ENCODE measurements at places on chromosomes 4 and X.

DNA sequence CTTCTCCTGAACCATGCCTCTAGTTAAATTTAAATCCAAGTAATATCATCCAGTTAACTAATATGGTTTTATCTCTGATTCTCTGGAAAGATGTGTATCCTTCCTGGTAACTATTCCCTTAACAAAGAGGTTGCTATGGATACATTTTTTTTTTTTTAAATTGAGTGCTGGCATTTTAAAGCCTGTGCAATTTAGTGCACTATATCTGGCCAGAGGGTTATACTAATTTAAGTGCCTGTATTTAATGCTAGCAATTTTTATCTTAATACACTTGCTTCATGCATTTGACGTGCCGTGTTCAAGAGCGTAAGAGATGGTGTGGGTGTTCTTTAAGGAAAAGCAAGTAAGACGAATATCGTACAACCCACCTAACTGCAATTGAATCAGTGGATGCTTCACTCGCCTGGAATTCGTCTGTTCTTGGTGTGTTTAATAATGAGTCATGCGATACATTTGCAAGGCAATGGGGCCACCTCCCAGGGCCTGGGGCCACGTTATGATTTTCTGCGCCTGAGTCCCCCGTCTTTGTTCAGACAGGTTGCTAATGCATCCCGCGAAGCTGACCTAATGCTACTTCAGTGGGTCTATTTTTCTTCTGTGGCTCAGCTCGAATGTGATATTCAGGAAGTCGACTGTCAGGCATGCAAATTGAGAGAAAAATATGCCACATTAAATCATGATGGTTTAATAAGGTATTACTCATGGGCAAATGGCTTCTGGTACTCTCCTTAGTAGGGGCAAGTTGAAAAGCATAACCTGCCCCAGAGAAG, 14.2 kb upstream of the MID1 start:
- no peak for DNase-seq

DNA sequence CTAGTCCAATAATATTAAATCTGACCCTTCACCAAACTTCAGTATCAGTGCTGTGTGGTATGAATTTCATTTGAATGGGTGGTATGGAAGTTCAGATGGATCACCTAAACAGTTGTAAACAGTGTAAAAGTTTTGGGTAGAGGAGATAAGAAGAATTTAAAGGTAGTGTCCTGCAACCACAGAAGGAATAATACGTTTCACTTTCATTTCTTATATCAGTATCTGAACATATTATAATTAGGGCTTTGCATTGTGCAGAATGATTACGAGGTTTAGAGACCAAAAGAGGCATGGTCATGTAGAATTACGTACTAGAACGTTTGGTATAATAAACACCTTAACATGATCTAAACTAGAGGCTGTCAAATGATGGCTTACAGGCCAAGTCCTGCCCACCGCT, 116.1 kb downstream of the PDLIM5 start:
- DNase-seq = no peak

- DNase-seq = no peak
These were observed 22.4 kb downstream of the RAB40AL start for GRCh38 chrX:102959471-102959870.

DNA sequence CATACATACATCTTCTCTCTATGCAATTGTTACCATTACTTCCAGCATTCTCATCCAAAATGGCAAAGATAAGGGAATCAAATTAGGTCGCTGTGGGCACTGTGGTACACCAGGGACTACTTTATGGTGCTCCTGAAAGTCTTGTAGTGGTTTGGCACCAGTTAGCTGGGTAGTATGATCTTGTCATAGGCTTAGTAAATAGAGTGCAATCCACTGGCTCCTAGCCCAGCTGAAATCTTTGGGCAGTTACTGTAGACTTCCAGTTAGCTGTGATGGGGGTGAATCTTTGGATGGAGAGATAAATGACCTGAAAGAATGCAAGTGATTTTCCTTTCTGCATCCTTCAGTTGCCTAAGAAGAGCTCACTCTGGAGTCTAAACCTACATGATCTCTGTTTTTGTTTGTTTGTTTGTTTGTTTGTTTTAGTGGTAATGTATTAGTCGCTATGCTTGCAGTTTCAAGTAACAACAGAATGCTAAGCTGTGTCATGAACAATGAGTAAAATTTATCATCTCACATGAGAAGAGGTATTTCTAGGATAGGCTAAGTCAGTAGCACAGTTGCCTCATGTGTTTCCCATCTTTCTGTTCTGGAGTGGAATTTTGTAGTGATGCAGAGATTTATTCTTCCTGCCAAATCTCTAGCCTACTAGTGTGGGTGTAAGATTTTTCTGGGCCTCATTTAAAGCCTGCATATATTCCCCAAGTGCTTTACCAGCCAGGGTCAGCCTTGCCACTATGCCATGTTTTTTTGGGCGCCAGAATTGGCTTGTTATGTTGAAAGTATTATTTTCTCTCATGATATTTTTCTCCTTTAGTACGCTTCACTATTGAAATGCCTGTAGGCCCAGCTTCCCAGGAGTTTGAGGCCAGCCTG, 24.2 kb downstream of the HERC3 start:
- DNase-seq = no peak

DNA sequence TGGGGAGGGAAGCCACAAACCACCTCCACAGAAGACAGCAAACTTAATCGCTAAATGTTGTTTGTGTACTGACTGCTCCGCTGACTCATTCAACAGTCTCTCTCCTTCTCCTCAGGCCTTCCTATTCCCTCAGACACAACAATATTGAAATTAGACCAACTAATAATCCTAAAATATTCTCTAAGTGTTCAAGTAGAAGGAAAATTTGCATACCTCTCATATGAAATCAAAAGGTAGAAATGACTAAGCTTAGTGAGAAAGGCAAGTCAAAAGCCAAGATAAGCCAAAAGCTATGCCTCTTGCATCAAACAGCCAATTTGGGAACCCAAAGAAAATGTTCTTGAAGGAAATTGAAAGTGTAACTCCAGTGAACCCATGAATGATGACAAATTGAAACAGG, 75.7 kb upstream of the ARHGAP24 start:
- DNase-seq = no peak

DNA sequence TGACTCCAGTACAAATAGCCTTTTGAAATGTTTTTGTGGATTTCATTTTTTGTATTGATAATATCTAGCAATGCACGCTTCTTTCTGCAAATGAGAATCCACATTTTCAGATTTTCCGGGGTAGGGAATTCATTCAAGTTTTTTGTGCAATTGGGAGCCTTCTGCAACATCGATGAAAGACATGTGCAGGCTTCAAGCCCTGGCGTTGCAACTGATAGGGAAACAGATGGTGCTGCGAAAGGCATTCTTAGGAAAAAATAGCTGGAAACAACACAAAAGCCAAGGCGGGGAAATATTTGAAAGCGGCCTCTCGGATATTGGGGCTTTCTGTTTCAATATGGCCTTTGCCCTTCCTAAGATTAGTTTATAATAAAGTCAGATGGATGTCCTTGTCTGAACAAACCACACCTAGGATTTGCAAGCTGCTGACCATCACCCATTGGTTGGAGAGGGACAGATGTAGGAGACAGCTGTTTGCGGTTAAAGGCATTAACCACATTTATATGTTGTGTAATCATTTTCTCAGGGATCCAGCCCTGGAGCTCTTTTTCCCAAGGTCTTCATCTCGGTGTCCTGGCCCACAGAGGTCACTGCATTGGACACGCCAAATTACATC, 136.5 kb downstream of the PRKX start:
- DNase-seq = no peak

- no peak for DNase-seq
These were observed 238.7 kb downstream of the DHRSX start for GRCh38 chrX:2261831-2262667.

- DNase-seq = no peak
These were observed 304.7 kb upstream of the FTHL17 start for GRCh38 chrX:31376408-31377022.

DNA sequence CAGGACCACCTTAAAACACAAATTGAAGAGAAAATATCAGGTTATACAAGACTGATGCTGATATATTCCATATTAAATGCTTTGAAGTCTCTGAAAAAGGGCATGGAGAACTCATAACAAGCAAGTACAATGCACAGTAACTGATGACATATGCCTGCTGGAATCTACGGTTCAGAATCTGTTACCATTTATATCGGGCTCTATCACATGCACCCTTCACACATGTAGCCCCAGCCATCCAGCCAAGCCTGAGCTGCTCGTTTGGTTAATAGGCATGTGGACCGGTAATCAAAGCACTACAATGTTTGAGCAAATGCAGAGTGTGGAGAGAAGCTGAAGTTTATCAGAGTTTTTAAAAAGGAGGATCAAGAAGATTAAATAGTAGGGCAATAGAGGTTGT, 11.8 kb downstream of the COMMD8 start:
- no peak for DNase-seq

DNA sequence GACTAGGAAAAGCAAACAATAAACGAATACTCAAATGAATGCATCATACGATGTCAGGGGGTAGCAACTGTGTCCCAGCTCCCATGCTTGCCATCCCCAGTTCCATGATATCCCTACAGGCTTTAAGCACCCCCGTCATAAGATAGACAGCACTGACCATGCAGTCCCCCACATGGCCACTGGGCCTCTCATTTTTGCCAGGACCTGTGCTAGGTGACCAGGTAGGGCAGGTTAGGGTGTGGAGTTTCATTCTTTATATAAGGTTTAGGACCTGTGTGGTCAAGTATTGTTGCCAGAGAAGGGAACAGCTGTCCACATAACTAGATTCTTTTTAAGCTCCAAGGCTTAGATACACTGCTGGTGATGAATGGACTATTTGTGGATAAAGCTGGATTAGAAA, 9.7 kb downstream of the PPEF2 start:
- DNase-seq = no peak

DNA sequence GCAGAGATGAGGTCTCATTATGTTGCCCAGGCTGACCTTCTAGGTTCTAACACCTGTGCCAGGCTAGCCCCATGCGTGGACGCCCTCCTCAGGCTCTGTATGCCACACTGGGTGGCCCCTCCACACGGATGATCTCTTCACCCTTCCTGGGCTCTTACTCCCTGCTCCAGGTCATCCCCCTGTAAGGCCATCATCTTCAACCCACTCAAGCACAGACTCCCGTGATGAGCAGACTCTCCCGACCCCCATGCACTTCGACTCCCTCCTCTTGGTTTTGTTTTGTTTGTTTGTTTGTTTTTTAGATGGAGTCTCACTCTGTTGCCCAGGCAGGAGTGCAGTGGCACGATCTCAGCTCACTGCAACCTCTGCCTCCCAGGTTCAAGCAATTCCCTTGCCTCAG, 70.9 kb downstream of the HPRT1 start:
- no peak for DNase-seq

DNA sequence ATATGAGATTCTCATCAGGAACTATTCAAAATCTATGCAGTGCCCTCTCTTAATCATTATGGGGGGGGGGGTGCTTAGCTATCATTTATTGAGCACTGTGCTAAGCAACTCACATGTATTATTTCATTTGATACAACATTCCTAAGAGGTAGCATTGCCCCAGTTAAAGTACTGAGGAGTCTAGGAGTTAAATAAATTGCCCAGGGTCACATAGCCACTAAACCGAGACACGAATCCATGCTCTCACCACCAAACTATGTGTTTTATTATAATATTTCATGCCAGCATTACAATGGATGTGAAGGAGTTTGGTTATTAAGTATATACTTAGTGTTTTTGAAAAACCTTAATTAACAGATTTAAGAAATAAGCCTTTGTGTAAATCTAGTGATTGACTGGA, 131.4 kb downstream of the CBR4 start:
- no peak for DNase-seq

DNA sequence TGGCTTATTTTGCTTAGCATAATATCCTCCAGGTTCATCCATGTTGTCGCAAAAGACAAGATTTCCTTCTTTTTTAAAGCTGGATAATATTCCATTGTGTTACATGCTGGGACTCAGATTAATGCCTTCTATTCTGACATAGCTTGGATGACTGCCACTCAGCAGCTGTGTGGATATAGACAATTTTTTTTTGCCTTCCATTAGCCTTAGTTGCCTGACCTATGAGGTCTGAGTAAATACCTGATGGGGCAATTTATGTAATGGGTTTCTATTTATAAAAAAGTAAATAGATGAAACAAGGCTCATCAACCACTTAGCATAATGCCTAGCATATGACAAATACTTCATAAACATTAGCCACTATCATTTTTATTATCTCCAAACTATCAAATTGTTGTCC, 515.4 kb downstream of the ZNF674 start:
- no peak for DNase-seq
